Activated effector memory CD4-positive, alpha-beta T cell treated with Interleukin-2 at 50 U/mL for 16 hours (primary cell): ENCODE measurements at places on chromosomes 7 and 10.

DNA sequence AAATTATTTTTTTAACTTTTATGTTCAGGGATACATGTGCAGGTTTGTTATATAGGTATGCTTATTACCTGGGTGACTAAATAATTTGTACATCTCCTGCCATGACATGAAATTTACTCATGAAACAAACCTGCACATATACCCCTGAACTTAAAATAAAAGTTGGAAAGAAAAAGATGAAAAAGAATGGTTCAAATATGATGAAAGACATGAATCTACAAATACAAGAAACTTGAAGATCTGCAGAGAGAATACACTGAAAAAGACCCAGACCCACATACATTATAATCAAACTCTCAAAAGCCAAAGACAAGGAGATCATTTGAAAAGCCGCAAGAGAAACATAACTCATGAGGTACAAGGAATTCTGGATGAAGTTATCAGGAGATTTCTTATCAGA lies 70.2 kb downstream of the AKR1C4 start:
- no peak for DNase-seq

DNA sequence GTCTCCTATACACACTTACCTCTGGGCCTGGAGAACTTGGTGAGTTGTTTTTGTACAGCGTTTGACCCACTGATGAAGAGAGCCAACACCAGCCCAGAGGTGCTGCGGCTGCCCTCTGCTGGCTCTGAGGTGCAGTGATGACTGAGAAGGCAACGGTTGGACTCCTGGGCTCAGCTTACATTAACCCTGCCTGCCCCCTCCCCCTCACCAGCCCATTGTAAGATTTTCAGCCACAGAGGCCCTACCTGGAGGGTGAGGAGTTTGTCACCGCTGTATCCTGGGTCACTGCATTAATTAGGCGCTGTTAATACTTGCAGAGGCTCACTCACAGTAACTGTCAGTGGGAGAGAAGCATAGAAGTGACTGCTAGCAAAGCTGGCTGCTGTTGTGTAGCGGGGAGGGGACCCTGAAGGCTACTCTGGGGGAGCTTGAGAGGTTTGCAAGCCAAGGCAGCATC lies 19.0 kb upstream of the ANKRD2 start:
- peak; percentile 34 for DNase-seq

GRCh38 chr7:38673795-38674194 lies 42.6 kb upstream of the AMPH start:
- no peak for DNase-seq

- DNase-seq = no peak
These were observed 76.0 kb upstream of the FAM20C start for GRCh38 chr7:116188-116981.

- no peak for DNase-seq
These were observed 62.7 kb upstream of the STK17A start for GRCh38 chr7:43520201-43520600.

GRCh38 chr10:113027574-113028455 lies 77.8 kb downstream of the TCF7L2 start:
- DNase-seq = no peak

- DNase-seq = no peak
These were observed 10.2 kb upstream of the MRPS24 start for GRCh38 chr7:43879477-43879876.

- DNase-seq = no peak
These were observed 6.6 kb downstream of the CREB5 start for GRCh38 chr7:28418966-28419365.

- DNase-seq = no peak
These were observed 143.9 kb downstream of the JAZF1 start for GRCh38 chr7:28036696-28037095.

DNA sequence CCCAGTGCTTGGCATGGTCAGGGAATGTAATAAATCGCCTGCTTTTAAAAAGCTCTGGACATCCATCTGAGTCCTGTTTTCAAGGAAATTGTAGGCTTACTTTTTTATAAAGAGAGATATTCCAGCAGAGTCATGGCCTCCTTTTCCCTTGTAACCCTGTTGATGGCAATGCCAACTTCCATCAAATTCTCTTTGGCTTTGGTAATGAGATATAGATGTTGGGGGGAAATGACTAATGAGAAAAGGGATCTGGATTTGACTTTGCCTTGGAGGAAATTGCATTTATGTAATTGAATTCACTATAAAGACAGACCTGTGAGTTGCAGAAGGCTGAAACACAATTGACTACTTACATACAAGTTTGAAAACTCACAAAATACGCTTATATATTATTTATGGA lies 347.5 kb downstream of the GPR158 start:
- DNase-seq = no peak

DNA sequence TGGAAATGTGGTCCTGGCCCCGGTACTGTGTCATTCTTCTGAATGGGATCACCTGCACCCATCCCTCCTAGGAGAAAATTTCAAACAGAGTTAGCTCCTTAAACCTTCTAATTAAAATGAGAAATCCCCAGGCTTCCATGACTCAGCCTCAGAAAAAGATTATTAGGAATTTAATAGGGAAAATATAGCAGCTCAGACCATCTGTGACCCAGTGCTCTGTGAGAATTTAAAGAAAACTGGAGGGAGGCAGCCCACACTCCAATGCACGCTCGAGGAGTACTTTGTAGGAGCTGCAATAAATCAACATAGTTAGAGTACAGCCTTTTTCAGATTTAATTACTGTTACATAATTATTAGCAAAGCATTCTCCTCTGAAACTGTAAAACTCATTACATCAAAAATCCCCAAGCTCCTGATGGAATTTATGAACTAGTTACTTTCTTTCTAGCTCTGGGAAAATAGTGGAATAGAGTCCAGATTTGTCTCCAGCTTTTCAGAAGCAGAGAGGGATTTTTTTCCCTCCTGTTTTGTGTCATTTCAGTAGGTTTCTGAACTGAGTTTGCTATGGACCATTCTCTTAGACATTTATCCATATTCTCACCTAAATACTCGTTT lies 30.1 kb downstream of the NEUROD6 start:
- no peak for DNase-seq

GRCh38 chr7:126570845-126571244 lies 681.9 kb downstream of the GRM8 start:
- DNase-seq = no peak

- no peak for DNase-seq
These were observed 51.3 kb upstream of the MAGI2 start for GRCh38 chr7:79504607-79505389.

GRCh38 chr7:124031919-124032318 lies 948 bp downstream of the TMEM229A start:
- no peak for DNase-seq

DNA sequence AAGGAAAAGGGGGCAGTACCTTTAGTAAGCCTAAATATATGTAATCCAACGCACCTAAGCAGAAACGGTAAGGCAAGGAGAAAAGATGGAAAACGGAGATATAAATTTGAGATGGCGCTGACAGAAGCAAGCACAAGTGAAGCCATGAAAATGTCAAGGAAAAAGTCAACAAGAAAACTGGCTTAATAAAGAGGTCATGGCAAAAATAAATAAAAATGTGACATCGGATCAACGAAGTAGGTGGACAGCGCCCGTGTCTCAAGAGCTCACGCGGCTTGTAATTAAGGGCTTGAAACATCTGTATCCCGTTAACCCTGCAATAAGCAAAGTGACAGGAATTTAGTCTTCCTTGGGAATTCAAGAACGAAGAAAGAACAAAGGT lies 611 bp downstream of the NDUFA5 start:
- no peak for DNase-seq

DNA sequence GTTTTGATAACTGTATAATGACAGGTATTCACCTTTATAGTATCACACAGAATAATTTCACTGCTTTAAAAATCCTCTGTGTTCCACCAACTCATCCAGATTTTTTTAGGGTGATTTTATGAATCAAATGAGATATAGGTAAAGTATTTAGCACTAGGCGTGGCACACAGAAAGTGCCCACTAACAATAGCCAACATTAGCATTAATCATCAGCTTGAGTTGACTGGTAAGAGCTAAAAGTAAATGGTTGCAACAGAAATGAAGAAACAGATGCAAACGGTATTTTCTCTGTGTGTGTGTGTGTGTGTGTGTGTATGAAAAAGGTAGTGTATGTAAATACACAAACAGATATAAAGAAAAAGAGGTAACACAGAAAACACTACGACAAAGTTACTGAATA lies 378.8 kb upstream of the ETV1 start:
- no peak for DNase-seq

DNA sequence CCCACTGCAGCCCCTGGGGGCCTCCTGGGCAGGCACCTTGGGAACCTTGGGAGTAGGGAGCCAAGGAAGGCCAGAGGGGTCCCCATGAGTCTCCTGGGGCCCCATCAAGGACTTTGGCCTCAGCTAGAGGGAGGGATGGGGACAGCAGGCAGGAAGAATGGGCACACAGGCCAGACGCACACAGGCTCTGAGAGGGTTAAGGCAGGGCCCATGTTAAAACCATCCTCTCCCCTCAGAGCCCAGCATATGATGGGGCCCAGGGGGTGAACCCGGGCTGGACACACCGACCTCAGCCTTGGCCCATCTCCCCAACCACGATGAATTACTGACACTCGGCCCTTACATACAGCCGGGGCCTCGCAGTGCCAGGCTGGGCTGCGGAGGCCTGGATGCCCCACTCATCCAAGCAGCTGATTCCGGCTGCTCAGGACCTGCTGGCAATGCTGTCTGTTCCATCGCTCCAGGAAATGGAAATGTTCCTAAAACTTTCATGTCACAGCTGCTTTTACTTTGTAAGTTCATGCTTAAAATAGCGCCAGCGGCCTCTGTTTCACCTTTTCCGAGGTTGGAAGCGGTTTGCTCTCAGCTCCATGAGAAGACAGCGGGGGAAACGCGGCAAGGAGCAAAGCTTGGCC lies 17.3 kb upstream of the INPP5A start:
- no peak for DNase-seq

- no peak for DNase-seq
These were observed 13.8 kb downstream of the BTRC start for GRCh38 chr10:101367569-101368453.

DNA sequence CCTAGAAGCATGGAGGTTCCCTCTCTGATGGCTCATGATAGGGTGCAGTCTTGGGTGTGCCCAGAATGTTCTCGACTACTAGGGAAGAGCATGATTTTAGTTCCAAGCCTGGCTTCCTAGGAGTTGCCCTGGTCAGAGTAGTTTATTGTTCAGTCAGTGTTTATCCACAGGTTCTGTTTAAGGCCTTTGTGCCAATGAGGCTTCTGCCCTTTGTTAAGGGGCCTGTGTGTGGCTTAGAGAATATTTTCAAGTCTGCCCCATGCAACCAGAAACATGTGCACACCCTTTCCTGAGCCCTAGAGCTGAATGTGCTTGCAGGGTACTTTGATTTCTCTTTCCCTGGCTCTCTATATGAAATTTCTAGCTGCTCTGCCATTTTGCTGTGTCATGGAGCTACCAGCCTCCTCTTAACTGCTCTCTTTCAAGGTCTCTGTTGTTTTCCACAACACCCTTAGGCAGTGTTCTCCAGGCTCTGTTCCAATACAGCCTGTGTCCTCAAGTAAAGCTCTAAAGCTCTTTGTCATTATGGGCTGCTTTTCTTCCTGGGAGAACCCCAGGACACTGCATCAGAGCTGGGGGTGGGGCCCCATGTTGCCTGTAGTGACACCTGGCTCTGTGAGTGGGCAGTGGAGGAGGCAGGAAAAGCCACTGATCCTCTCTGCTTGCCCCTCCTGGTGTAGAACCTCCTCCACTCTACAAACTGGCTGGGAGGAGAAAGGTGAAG lies 34.1 kb upstream of the TSPAN33 start:
- no peak for DNase-seq

GRCh38 chr10:15852111-15852557 lies 8.2 kb downstream of the MINDY3 start:
- no peak for DNase-seq

DNA sequence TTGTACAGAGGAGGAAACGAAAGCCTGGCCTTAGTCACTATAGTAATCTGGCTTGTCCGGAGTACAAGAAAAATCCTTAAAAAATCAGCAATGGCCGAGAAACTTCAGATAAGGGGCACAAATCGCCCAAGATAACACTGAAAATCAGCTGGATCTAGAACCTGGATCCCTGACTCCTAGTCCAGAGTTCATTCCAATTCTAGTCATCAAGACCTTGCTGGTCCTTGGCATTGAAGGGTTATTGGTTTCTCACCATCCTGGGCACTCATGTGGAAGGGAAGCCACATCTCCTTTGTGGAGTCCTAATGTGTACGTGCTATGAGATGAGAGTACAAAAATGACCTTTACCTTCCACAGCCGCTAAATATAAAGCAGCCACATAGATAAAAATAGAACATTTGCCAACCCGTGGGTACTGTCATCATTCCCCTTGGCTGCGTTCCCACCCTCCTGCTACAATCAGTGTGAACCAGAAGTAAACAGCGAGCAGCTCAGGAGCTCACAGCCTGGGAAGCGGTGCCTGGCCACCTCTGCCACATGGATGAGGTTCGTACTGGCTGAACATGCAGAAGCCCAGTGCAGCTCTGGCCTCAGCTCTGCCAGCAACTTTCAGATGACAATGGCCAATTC lies 116.0 kb upstream of the PDLIM1 start:
- no peak for DNase-seq

DNA sequence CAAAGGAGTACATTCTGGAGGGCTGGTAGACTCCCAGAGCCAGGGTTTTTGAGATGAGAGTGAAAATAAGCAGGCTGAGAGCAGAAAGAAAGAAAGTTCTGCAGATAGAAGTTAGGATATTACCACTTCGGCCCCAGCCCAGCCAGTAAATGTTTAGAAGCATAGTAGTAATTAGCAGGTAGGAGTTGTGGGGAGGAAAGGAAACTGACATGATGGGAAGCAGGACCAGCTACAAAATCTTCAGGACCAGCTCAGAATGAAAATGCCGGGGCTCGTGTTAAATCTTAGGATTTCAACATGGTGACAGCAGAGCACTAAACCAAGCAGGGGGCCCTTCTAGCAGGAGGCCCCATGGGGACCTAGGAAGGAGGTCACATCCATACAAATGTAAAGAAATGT lies 28.7 kb downstream of the PRSS2 start:
- DNase-seq = no peak

GRCh38 chr7:100882785-100883526 lies 6.6 kb downstream of the UFSP1 start:
- DNase-seq = no peak

- DNase-seq = no peak
These were observed 1.1 kb upstream of the AQP1 start for GRCh38 chr7:30910411-30911073.

GRCh38 chr7:69272101-69272500 lies 326.2 kb upstream of the AUTS2 start:
- DNase-seq = no peak

DNA sequence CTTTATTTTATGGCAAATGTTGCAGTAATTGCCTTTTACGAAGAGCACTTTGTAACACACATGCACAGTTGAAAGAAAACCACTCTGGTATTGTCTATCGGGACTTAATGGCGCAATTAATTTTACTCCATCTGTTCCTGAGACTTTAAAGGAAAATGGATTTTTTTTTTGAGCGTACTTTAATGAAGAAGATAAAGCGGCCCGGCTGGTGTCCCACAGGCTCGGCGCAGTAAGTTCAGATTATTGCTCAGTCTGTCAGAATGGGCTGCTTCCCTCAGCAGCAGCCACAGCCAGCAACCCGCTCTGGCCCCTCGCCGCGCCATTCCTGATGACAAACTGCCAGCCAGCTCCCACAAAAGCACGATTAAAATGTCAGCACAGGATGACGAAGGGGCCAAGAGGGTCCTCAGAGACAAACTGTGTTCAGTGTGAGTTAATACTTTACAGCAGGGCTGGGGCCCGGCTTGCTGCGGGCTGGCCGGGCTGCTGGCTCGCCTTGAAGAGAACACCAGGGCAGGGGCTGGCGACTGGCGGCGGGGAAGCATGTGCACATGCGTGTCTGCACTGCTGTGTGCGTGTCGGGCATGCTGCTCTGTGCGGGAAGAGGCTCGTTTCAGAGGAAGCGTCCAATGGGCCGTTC lies 501.0 kb upstream of the GALNT17 start:
- no peak for DNase-seq
